ENCODE measurements at places on chromosomes 4 and X.

- DNase-seq = no peak
Measured at GRCh38 chrX:12269484-12269883, 131.2 kb downstream of the FRMPD4 start.

GRCh38 chrX:25006586-25007058 is 9.1 kb downstream of the ARX start:
- DNase-seq = no peak

DNA sequence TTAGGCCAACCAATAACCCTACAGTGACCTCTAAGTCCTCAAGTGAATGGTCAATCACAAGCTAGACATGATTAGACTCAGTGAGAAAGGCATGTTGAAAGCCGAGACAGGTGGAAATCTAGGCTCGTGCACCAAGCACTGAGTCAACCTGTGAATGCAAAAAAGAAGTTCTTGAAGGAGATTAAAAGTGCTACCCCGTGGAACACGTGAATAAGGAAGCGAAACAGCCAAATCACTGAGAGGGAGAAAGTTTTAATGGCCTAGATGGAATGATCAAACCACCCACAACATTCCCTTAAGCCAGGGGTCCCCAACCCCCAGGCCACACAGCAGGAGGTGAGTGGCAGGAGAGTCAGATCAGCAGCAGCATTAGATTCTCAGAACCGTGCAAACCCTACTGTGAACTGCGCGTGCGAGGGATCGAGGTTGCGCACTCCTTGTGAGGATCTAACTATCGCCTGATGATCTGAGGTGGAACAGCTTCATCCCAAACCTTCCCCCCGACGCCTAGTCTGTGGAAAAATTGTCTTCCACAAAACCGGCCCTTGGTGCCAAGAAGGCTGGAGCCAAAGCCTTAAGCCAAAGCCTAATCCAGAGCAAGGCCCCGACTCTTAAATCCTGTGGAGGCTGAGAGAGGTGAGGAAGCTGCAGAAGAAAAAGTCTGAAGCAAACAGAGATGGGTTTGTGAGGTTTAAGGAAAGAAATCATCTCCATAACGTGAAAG is 19.5 kb upstream of the PDE6B start:
- no peak for DNase-seq

- DNase-seq = no peak
Measured at GRCh38 chr4:78687818-78688217, 88.3 kb upstream of the BMP2K start.

DNA sequence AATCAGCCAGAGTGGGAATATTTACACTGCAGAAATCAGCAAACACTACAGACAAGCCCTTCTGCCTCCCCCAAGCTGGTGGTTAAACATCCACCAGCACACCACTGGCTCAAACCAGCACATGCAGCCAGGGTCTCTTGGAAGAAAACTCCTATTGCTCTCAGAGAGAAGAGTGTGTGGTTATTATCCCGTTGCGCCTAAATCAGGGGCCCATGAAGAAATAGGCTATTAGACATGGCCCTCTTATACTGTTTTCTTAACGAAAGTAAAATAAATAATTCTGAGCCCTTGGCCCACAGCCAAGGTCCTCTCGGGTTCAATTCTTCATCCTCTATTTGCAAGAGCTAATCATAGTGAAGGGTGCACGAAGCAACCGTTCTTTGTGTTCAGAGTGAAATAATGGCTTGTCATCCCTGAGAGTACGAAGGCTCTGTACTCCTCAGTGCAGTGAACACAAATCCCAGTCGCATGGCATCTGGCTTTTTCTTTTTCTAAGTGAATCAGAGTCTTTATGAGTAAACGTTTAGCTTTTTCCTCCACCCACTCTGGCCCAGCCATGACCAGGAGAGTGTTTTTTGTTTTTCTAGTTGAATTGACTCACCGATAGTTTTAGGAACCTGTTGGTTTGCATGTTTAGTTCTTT is 33.4 kb upstream of the RBM47 start:
- DNase-seq = peak; percentile 40

- DNase-seq = no peak
Measured at GRCh38 chrX:16638533-16638932, 11.4 kb upstream of the S100G start.

- no peak for DNase-seq
Measured at GRCh38 chr4:60345392-60345791, 854.7 kb upstream of the ADGRL3 start.

- DNase-seq = no peak
Measured at GRCh38 chr4:144557404-144557803, 88.6 kb upstream of the HHIP start.

DNA sequence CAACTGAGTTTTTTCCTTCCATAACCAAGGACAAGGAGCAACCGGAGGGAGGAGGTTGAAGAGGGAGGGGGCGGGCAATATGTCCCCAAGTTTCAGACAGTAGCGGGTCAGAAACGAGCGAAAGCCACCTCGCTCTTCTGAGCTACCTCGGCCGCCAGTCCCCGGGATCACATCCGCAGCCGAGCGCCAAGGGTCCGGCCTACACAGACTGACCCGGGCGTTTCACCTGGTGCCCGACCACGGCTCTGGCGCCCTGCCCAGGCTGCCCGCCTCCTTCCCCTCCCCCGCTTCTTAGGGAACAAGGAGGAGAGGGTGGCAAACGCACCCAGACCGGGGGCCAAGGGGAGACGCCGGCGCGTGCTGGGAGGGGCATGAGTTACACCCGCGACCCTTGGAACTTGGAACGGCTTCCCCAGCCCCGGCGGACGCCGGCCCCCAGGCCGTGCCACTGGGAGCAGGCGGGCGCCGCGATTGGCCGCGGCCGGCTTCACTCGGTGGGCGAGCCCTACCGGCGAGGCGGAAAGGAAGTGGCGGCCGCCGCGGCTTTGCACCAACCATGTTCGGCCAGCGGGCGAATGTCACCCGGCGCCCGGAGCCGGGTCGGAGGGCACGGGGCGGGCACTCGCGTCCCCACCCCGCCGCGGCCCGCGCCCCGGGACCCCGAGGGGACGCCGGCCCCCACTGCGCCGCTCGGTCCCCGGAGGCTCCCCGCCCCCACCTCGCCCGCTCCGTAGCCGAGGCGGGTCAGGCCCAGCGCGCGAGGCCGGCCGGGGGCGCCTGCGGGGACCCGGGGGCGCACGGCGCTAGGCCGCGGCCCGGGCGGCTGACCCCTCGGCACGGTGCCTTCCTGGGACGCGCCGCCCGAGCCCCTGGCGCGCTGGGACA is 1.5 kb downstream of the IRF2 start:
- peak; percentile 69 for DNase-seq

DNA sequence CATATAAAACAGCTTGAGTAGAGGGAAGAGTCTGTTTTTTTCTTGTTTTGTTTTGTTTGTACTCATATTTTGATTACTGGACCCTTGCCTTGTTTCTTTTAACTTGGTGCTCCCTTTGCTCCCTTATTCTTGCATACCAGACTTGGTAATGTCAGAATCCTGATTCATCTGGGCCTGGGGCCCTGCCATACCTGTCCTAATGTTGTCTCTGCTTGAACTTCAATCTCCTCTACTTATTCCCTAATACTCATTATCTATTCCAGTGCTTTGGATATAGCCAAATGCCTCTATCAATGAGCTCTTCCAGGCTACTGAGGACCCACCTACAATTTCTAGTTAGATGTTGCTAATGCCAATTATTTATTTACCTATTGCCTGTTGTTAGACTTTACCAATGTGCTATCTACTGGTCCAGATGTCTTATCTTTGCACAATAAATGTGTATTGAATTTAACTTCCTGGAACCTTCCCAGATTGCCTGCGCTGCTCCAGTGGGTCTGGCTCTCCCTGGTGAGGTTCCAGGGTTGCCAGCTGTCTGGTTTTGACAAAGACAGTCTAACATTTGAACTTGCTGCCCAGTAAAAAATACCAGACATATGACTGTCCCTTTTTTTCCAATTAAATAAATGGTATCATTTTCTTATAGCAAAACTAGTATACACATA is 64.4 kb upstream of the ACSL4 start:
- no peak for DNase-seq

DNA sequence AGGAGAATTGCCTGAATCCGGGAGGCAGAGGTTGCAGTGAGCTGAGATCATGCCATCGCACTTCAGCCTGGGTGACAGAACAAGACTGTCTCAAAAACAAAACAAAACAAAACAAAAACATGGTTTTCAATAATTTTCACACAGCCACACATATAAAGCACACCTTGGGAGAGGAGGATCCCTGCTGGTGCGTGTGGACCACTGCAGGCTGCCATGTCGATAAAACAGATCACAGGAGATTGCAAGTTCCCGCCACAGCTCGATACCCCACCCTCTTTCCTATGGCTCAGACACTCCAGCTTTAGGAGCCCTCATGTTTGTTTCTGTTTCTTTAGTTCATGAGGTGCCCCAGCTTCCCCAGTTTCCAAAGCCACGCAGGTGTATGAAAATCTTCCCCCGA is 31.3 kb upstream of the CLDN24 start:
- DNase-seq = no peak

GRCh38 chr4:54556051-54556450 is 101.7 kb upstream of the KIT start:
- DNase-seq = no peak

DNA sequence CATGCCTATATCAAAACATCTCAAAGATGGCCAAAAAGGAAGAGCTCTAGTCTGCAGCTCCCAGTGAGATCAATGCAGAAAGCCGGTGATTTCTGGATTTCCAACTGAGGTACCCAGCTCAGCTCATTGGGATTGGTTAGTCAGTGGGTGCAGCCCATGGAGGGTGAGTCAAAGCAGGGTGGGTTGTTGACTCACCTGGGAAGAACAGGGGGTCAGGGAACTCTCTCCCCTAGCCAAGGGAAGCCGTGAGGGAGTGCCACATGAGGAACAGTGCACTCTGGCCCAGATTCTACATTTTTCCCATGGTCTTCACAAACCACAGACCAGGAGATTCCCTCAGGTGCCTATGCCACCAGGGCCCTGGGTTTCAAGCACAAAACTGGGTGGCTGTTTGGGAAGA is 57.3 kb upstream of the FGF16 start:
- no peak for DNase-seq

DNA sequence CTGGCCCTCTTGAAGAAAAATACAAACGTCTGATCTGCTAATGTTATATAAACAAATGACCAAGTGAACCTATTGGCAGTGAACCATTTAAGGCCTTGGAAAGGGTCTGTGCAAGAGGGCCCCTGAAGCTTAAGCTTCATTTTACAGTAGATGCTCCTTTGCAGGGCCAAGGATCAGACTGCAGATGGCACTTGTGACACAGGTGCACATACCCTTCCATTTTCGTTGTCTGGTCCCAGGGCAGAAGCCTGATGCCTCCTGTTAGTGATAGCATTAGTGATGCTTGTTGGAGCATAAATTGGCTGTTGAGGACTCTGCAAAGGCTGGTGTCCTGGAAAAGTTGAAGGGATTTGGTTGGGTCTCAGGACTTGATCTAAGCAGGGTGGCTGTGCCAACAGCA is 46.5 kb downstream of the ETNPPL start:
- DNase-seq = no peak

- DNase-seq = no peak
Measured at GRCh38 chr4:1082215-1083182, 30.9 kb downstream of the RNF212 start.

DNA sequence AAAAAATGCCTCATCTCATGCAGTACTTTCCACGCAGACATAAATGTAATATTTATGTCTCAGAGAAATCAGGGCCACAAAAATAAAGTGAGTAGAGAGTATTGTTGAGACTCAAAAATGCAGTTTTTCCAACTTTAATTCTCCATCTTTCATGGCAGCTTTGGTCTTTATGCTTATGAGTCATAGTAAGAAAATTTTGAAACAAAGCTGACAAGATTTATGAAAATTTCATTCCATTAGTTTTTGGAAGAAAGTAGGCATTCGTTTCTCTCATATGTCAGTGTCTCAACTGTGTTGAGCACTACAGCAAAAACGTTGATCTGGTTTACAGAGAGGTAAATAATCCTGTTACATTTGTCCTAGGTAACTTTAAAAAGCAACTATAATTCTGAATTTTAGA is 656.8 kb downstream of the IQCM start:
- DNase-seq = no peak

- no peak for DNase-seq
Measured at GRCh38 chr4:162706051-162706450, 460.6 kb downstream of the NAF1 start.

DNA sequence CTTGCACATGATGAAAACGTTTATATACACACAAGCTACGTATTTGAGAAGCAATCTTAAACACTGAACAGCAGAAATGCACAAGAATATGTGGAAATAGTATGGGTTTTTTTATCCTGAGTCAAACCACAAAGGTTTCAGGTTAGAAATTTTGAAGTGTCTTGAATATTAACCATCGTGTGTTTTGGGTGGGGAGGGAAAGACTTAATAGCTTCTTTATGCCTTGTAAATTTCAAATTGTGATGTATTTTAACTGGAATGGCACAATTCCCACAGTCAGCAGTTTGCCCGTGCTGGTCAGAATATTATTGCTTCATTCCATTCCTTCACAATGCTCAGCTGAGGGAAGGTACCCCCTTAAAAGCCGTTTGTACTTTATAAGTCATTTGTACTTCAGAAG is 67.4 kb upstream of the WDR1 start:
- DNase-seq = no peak

DNA sequence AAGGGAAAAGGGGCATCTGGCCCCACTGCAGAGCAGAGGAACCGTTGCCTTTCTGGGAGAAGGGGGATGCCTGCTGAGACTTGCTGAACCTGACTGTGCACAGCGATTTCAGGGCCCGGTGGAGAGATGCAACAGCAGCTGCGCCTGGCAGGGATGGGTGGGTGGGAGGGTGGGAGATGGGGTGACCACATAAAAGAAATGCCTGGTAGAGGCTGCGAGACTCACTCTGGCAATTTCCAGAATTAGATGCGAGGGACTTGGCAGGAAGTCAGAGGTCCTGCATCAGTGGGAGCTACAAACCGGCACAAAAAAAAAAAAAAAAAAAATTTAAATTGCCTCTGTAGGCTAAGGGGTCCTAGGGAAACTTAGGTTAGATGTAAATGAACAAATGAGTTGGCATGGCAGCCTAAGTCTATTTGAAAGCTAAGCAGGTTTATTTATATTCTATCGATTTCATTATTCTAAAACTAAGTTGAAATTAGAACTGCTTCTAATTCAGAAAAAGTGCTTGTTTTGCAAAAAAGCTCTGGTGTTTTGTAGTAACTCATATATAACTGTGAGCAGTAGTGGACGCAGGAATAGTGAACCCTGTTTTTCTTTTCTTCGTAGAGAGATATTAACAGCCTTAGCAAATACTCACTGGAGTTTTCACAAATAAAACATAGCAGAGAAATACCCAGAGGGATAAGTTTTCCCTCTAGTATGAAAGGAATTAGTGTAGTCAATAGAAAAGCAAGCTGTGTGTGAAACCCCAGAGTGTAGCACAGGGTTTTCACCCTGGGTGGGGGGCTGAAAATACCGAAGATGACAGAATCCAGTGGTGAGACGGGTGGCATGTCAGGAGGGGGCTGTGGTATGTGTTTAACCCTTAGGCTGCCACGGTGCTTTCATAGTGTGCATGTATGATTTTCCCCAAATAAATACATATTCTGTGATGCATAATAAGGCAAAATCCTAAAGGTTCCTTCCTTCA is 130.1 kb downstream of the EGF start:
- DNase-seq = no peak

- no peak for DNase-seq
Measured at GRCh38 chr4:128483816-128484215, 196.2 kb upstream of the PGRMC2 start.

DNA sequence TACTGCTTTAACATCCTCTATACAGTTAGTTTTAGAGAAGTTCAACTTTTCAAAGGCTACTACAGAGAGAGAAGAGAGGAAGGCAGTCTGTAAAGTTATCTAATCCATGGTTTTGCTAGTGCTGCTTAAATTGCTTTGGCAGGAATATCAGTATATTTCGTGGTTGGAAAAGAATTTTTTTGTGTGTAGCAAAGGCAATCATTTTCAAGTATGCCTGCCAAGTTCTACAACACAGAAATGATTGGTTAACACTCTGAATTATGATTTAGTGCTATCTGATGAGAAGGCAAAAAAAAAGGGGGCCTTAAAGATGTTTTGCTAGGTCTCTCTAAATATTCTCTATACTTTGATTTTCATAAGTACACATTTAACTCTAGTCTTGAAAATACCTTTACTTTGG is 133.1 kb downstream of the JADE1 start:
- no peak for DNase-seq

All from GM10248 (cell line).